ENCODE measurements at places on chromosomes 5 and 9.

DNA sequence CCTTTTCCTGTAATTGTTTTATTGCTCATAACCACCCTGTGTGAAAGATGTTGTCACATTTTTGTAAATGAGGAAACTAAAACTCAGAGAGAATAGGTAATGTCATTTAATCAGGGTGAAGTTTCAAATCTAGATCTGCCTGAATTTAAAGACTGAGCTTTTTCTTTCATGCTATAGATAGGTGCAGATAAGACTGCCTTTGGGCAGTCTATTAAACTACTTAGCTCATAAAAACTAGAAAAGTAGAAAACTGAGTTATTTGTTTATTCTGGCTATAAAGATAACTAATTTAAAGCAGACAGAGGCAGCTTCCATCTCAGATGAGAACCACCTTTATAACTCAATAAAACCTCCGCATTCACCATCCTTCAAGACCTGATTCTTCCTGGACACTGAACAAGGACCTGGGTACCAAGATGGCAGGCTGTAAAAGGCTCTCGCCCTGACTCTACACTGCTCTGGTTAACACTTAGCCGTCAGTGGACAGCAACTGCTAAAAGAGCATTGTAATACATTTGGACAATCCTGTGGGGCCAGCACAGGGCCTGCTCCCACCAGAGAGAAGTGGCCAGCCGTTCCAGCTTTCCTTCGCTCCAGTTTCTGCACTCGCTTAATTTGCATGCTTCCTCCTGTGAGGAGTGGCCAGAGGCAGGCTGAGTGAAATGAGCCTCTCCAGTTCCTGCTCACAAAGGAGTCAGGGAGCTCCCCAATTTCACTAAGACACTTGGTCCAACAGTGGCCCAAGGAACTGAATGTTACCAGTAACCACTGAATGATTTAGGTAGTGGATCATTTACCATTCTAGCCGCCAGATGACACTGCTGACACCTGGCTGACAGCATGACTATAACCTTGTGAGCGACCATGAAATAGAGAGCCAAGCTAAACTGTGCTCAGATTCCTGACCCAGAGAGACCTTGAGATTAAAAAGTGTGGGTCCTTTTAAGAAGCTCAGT, 566.4 kb downstream of the EFNA5 start:
- no peak for DNase-seq

- no peak for DNase-seq
Measured at GRCh38 chr5:111277061-111277460, 52.9 kb downstream of the CAMK4 start.

DNA sequence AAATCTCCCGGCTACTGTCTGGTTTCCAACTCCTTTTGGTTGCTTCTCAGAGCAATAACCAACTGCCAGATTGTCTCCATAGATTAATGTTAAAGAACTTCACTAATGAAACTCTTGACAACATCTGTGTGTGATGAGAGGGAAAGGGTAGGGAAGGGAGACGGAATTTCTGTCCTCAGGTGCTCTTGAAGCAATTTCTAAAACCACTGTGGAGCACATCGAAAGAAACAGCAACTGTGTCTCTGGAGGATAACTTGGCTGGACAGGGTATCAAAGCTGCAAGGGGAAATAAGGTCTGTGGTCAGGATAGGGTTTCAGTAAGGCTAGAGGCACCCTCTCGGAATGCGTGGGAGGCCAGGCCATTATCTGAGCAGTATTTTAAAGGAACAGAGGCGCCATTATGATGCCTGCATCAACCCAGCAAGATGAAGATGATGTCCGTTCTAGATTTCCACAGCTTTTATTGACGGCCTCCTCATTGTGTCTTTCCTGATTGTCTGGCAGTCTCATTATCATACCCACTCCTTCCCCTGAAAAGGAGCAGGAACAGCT, 76.6 kb downstream of the RORB start:
- DNase-seq: no peak

GRCh38 chr5:132265336-132266030, 8.0 kb downstream of the PDLIM4 start:
- DNase-seq: no peak

GRCh38 chr9:112572416-112572815, 85.8 kb downstream of the KIAA1958 start:
- no peak for DNase-seq

DNA sequence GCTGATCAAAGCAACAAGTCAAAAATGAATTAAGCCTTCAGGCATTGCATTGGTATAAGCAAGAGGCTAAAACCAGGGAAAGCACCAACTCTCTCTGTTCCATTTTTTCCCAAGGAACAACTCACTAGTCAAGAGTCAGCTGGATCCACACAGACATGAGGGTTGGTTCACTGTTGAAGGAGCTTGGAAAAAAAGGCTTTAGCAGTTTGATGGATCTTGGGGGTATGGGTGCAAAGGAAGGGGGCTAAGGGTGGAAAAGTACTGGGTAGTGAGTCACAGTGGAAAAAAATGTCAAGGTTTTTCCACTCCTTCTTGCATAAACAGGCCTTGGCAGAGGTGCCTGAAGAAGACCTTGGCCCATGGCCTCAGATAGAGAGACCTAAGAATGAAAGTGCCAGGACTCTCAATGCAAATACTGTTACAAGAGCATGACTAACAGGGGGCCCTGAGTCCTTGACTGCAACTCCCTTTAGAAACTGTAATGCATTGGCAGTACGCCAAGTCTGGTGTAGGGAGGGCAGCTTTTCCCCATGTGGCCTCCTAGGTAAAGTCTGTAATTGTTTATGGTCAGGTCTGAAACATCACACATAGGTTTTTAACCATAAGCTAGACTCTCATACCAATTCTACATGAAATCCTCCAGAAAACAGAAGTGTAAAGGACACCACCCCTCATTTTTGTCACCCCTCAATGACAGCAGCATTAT, 23.7 kb downstream of the ACTL7A start:
- peak; percentile 14 for DNase-seq

DNA sequence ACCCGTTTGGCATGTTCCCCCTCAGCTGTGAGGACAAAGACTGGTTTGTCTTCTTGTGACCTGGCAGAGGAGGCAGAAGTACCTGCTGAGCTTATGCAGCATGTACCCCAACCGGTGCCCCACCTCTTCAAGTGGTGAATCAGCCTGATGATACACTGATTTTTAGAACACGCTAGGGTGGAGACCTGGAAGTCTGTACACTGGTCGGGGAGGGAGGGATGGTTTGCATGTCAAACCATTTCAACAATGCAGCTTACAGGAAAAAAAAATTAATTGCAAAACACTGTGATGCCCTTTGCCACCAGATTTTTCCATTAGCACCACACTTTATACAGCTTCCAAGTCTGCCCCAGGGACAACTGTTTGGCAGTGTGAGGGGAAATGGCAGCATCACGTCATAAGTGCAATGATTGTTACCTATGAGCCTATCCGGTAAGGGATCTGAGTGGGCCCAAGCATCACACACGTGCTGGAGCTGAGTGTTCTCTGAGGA, 155.1 kb upstream of the DMRT1 start:
- DNase-seq: no peak

DNA sequence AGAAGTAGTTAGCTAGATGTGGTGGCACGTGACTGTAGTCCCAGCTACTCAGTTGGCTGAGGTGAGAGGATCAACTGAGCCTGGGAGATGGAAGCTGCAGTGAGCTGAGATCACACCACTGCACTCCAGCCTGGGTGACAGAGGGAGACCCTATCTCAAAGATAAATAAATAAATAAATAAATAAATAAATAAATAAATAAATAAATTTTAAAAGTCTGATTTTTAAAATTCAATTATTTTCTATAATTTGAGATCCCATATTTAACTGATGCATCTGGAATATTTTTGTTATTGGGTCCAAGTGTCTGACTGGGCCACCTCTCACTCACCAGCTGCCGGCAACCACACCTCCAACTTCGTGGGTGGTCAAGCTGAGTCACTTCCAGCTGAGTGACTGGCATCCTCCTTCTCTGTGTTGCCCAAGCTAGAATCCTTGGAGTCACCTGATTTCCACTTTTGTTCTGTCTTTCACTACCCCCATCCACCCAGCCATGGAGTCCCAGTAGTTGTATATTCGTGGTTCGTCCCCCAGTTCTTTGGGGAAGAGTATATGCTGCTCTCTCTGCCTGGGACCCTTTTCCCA, 70.9 kb downstream of the EGFLAM start:
- no peak for DNase-seq

GRCh38 chr5:14009575-14009974, 65.1 kb upstream of the DNAH5 start:
- no peak for DNase-seq

- DNase-seq: no peak
Measured at GRCh38 chr9:38424918-38425317, 664 bp upstream of the IGFBPL1 start.

GRCh38 chr5:62633243-62633642, 54.6 kb downstream of the LRRC70 start:
- no peak for DNase-seq

GRCh38 chr5:151026679-151027078, 6.3 kb downstream of the GPX3 start:
- no peak for DNase-seq

DNA sequence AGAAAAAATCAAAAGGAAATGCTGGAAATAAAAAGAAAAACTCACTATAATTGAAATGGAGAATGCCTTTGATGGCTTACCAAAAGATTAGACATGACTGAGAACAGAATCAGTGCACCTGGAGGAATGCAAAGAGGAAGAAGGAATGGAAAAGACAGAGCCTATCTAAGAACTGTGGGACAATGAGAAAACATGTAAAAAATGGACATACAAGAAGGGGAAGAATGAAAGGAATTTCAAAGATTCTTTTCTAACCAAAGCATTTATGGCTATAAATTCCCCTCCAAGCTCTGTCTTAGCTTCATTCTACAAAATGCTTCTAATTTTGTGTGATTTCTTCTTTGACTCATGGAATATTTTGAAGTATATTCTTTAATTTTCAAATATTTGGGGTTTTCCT, 47.5 kb upstream of the CLK4 start:
- no peak for DNase-seq

- no peak for DNase-seq
Measured at GRCh38 chr5:150674341-150674821, 13.3 kb downstream of the MYOZ3 start.

DNA sequence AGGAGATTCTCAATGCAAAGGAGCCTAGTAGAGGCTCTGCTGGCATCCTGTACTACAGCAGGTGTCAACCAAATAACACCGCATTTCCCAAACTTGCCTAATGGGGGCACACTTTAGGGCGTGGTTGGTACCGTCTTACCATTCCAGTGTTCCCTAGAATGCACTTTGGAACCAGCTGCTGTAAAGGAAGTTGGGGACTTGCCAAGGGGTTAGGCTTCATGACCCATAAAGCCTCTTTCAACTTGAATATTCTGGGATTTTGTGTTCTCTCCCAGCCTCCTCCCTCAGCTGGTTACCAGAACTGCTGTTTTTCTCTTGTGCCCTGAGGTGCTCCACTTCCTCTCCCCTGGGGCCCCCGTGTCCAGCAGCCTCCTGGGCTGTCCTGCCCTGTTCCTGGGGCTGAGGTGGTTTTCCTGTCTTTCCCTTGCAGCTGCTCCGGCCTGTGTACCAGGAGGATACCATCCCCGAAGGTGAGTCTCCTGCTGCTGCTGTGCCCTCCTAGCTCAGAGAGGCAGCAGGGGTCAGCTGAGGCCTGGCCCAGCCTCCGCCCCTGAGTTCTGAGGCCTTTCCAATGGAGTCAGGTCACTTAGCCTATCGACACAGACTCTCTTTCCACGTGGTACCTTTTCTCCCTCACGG, 44.7 kb downstream of the RGS3 start:
- no peak for DNase-seq

DNA sequence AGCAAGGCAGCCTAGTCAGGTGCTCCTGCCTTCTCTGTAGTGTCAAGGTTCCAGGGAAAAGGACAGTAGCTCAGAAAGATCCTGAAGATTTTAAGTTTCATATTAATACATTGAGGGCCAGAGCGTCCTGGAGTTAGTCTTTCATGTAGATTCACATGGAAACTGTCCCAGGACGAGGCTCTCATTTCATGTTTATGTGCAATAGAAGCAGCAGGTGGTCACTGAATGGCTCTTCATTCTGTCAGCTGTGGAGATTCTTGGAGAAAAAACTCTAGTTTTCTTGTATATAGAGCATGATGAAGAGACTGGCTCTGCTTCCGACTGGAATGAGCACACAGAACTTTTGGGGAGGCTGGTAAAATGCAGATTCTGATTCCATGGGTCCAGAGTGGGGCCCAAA, 54.3 kb downstream of the MEGF10 start:
- no peak for DNase-seq

GRCh38 chr5:176618783-176619182, 8.8 kb upstream of the GPRIN1 start:
- no peak for DNase-seq

DNA sequence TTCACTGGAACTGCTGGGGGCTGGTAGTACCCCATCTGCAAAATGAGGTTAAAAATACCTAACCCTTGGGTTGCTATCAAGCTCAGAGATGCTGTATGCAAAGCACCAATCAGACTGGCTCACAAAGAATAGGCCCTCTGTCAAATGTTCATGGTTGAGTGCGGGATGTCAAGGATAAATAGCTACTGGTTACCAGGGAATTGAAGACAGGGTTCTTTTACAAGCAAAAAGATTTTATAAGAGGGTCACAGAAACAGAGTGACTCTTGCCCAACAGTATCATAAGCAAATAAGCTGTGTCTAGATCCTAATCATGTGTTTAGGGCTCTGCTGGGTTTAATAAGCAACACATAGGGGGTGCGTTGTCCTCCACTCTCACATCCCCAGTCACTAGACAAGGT, 11.9 kb downstream of the SYK start:
- DNase-seq: no peak

DNA sequence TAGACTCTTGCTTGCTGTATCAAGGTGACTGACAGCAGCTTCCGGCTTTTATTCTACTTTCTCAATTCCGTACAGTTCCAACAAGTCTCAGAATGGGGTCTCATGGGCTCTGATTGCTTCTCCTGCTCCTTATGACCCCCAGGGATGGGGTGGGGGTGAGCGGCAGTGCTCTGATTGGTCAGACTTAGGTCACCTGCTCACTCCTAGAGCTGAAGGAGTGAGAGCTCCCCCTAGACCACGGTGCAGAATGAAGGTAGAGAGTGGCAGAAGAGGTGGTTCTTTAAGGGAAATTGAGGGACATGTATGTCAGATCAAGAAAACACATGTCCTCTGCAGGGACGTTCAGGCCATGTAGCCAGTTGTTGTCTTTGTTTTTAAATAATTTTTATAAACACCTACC, 115.2 kb downstream of the C9orf152 start:
- DNase-seq: no peak

GRCh38 chr5:109704282-109704952, 14.7 kb downstream of the MAN2A1 start:
- no peak for DNase-seq

GRCh38 chr5:59810041-59810440, 83.5 kb downstream of the PDE4D start:
- DNase-seq: peak; percentile 28

GRCh38 chr9:130235558-130236435, 29.8 kb upstream of the HMCN2 start:
- DNase-seq: peak; percentile 62

DNA sequence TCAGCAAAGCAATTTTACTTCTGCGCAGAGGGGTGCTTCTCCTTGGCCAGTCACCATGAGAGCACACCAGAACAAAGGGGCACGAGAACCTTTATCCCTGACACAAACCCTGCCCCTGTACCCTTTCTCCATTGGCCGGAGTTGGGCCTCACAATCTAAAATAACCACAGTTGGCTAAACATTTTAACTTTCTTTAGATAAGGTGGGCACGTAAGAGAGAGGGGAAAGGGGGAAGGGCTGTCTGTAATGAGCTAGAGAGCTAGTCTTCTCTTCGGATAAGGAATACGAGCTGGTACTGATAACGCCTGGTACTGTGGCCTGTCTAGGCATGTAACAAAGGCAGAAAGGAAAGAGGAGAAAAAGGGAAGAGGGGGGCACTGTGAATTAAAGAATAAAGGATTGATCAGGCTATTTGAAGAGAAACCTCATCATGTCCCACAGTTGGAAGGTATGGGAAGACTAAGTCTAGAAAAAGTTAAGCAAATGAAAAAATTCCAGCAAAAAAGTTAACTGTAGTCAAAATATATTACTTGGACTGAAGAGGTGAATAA, 1.8 kb upstream of the IARS1 start:
- no peak for DNase-seq
